ENCODE measurements at places on chromosomes 4 and X.

GRCh38 chr4:48899432-48899749, 7.2 kb downstream of the OCIAD2 start:
- no peak for DNase-seq
- H3K4me1 ChIP-seq, result peaks cover 47% of the 10 kb centered on the region
- H3K36me3 ChIP-seq, result peaks cover 81% of the 10 kb centered on the region
- H3K27ac ChIP-seq, result peak overlapping the region; percentile 44

- H3K27ac ChIP-seq, result peak overlapping the region; percentile 85
- peaks cover 11% of the 10 kb centered on the region for H3K4me1 ChIP-seq
- no peak for DNase-seq
- peaks cover 3% of the 10 kb centered on the region for H3K36me3 ChIP-seq
- no peaks in the 10 kb centered on the region for H3K27me3 ChIP-seq
Measured at GRCh38 chrX:101931136-101931487, 715 bp downstream of the ZMAT1 start.

GRCh38 chrX:133555782-133556458, 140.6 kb upstream of the GPC4 start:
- H3K36me3 ChIP-seq, result no peaks in the 10 kb centered on the region
- no peak overlapping the region for H3K27ac ChIP-seq
- no peaks in the 10 kb centered on the region for H3K4me1 ChIP-seq
- no peak for DNase-seq

GRCh38 chr4:138251938-138252337, 9.8 kb upstream of the SLC7A11 start:
- DNase-seq, result no peak
- H3K4me1 ChIP-seq, result peaks cover 7% of the 10 kb centered on the region
- peaks cover 5% of the 10 kb centered on the region for H3K27me3 ChIP-seq
- H3K36me3 ChIP-seq, result no peaks in the 10 kb centered on the region
- H3K4me3 ChIP-seq, result no peak overlapping the region

DNA sequence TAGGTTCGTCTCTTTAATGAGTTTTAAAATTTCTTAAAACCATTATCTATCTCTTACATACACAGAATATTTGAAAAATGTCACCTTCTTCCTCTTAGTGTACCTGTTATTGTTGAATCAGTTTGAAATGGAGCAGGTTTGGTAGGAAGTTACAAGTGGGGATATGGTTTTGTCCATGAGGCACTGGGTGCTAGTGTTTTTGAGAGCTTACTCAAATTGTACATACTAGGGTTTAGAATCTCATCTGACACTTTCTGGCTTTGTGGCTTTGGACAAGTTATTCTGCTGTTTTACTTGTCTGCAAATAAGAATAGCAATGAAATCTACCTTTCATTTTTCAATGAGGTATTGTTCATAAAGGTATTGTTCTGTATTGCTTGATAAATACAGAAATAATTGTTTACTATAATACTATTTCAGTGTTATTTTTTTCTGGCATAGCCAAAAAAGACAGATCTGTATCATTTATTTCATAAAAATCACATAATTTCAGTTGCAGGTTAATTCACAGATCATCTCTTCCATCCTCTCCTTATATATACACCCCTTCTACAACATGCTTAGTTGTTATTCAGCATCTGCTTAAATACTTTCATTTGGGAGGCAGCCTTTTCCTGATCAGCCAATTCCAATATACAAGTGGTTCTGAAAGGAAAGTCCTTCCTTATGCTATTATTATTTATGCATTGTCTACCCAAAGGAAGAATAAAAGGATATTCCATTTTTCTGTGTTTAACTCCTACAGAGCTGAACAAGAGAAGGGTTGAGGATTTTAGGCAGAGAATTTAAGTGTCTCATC, 13.3 kb downstream of the NCAPG start:
- H3K36me3 ChIP-seq, result peaks cover 66% of the 10 kb centered on the region
- no peak for DNase-seq
- H3K4me1 ChIP-seq, result peaks cover 34% of the 10 kb centered on the region
- no peaks in the 10 kb centered on the region for H3K27me3 ChIP-seq

DNA sequence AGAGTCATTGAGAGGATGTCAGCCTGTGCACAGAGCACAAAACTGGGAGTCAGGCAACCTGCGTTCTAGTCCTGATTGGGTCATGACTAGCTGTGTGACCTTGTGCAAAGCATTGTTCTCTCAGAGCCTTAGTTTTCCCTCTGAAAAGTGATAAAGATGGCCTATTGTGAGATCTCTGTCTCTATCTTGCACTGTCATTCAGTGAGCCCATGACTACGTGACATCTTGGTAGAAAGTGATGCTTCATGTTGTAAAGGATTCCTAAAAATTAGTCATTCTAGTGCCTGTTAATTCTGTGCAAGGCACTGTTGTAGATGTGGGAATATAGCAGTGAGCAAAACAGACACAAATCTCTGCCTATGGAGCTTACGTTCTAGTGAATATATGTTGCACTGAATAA, 2.5 kb downstream of the PGRMC1 start:
- H3K27ac ChIP-seq, result no peak overlapping the region
- DNase-seq, result no peak
- peaks cover 48% of the 10 kb centered on the region for H3K4me1 ChIP-seq
- no peak overlapping the region for H3K4me3 ChIP-seq

DNA sequence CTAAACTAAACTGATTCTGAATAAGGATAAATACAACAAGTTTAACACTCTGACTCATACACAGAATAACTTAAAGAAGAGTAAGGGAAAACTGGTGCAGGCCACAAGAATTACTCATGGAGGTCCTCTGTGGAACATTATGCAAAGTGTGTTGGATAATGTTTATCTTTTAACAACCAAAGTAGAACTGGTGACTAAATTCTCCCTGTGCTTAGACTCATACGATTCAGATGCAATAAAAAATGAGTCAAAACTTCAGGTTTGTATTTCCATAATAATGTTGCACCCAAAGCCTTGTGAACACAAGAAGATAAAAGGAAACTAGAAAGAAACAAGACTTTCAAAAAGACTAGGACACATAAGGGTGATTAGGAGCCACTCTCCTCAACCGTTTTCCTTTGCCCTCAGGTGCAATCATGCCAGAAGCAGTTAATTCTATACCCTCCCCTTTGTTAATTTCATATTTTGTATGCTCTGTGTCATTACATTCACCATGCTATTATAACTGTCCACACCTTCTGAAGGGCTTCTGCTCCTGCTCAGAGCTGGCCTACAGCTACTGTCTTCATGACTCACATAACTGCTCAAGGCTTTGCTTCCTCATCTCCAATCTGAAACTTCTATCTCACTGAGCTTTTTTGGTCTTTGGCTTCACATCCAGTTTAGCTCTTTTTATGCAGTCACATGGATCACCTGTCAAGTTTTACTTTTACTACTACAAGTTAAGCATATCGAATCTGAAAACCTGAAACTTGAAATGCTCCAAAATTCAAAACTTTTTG, 60.2 kb downstream of the KCNIP4 start:
- no peak overlapping the region for H3K27ac ChIP-seq
- no peak overlapping the region for H3K4me3 ChIP-seq

DNA sequence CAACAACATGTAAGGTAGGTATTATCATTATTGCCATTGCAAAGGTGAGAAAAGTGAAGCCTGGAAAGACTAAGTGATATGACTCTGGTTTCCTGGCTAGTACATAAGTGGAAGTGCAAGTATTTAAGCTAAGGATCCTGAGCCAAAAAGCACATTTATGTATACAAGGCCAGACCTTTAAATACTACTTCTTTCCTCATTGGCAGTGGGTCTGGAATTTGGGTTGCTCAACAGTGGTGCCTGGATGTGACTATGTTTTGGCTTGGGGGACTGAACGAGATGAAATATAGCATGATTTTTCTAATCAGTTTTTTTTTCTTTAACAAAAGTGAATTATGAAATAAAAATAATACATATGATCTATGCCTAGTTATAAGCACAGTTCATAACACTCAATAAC, 7.4 kb upstream of the FGF13 start:
- H3K36me3 ChIP-seq, result no peaks in the 10 kb centered on the region
- H3K4me3 ChIP-seq, result no peak overlapping the region
- no peak overlapping the region for H3K27ac ChIP-seq
- H3K4me1 ChIP-seq, result no peaks in the 10 kb centered on the region
- DNase-seq, result no peak

DNA sequence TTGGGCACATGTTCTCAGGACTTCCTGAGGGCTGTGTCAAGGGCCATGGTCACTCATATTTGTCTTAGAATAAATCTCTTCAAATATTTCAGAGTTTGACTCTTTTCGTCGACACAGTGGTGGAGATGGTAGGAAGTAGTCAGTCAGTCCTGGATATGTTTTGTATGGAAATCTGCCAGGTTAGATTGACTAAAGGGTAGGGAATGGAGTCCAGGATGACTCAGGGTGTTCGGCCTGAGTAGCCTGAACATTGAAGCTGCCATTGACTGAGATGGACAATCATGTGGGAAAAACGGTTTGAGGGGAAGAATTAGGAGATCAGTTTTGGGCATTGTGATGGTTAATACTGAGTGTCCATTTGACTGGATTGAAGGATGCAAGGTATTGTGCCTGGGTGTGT, 177.1 kb upstream of the CENPE start:
- H3K4me1 ChIP-seq, result no peaks in the 10 kb centered on the region
- H3K27ac ChIP-seq, result no peak overlapping the region
- no peaks in the 10 kb centered on the region for H3K27me3 ChIP-seq
- no peak overlapping the region for H3K4me3 ChIP-seq
- no peaks in the 10 kb centered on the region for H3K36me3 ChIP-seq

DNA sequence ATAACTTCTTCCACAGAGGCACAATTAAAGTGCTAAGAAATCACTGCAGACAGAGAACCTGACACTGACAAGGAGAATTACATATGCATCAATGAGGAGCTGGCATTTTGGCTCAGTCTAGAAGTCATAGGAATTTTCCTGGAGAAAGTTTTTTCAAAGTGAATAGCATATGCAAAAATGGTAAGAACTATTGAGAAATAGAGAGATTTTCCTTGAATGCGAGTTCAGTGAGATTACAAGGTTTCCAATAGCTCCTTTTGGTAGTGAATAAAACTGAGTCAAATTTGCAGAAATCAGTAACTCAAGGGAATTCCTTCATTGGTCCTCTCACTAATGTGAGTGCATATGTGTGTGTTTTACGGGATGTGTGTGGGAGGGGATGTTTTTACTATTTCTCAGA, 557.5 kb downstream of the PPARGC1A start:
- no peaks in the 10 kb centered on the region for H3K27me3 ChIP-seq
- H3K4me3 ChIP-seq, result no peak overlapping the region
- peaks cover 25% of the 10 kb centered on the region for H3K4me1 ChIP-seq
- H3K27ac ChIP-seq, result no peak overlapping the region
- no peak for DNase-seq

DNA sequence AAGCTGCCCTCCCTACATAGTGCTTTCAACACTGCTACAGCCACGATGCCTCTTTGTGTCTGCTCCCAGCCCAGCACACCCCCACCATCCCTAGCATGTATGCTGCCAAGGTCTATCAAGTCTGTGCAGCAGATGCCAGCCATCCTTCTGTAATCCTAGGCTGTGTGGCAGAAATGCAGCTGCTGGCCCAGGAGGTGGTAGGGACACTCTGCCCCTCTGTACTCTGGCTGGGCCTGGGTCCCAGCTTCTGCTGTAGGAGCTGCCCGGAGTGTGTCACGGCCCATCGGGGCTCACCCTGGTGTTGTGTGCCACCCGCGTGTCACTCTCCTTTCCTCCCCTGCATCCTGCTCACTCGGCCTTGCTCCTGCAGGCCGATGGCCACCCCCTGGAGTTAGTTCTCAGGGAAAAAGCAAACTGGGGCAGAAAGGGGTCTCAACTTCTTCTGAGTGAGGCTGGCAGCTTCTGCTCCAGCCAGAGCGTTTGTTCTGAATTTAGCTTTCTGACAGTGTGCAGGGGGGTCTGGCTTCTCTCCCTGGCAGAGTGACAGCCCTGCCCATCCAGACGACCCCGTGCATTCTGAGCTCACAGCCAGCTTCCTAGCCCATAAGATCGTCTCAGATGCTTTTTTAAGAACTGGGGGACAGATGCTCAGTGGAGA, 22.7 kb downstream of the PSAPL1 start:
- H3K4me1 ChIP-seq, result no peaks in the 10 kb centered on the region
- no peak overlapping the region for H3K27ac ChIP-seq
- DNase-seq, result no peak
- no peak overlapping the region for H3K4me3 ChIP-seq

DNA sequence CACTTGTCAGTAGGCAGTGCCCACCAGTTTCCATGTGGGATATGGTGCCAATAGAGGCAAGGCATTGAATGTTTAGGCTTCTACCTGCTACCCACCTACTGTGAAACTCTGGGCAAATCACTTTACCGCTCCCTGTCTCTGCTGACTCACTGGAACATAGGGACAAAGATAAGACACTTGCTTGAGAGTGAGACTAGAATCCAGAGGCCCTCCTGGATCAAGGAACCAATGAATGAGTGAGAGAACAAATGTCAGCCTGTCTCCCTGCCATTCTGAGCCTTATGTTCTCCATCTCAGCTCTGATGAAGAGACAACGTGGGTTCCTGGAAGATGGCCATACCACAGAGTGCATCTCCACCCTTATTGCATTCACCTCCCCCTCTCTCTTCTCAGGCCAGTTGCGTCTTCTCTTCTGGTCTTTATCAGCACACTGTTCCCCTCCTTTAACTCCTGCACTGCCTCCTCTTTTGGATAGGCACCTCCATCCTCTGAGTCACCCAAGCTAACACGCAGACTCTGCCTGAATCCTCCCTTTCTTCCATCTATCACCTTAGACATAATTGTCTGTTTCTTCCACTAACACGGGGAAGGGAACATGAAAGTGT, 15.4 kb upstream of the PRRG3 start:
- no peak for DNase-seq
- no peak overlapping the region for H3K4me3 ChIP-seq
- peaks cover 7% of the 10 kb centered on the region for H3K4me1 ChIP-seq
- no peaks in the 10 kb centered on the region for H3K36me3 ChIP-seq
- peaks cover 13% of the 10 kb centered on the region for H3K27me3 ChIP-seq

GRCh38 chrX:37961118-37961517, 45.2 kb upstream of the SYTL5 start:
- no peaks in the 10 kb centered on the region for H3K27me3 ChIP-seq
- H3K36me3 ChIP-seq, result no peaks in the 10 kb centered on the region

GRCh38 chr4:18859468-18859867, 837.9 kb upstream of the LCORL start:
- H3K27ac ChIP-seq, result no peak overlapping the region
- H3K36me3 ChIP-seq, result no peaks in the 10 kb centered on the region
- H3K4me1 ChIP-seq, result no peaks in the 10 kb centered on the region
- H3K27me3 ChIP-seq, result no peaks in the 10 kb centered on the region
- no peak for DNase-seq

DNA sequence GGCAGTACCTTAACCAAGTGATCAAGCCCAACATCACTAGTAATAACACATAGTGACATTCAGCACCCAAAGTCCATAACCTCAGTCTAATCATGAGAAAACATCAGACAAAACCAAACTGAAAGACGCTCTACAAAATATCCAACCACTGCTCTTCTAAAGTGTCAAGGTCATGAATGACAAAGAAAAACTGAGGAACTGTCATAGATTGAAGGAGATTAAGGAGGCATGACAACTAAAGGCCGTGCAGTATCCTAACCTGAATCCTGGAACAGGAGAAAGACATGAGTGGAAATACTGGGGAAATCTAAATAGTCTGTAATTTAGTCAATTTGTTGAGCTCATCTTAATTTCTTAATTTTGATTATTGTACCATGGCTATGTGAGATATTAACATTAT, 38.2 kb upstream of the EXOC1L start:
- H3K4me1 ChIP-seq, result no peaks in the 10 kb centered on the region
- no peaks in the 10 kb centered on the region for H3K36me3 ChIP-seq
- H3K27me3 ChIP-seq, result peaks cover 12% of the 10 kb centered on the region
- no peak overlapping the region for H3K4me3 ChIP-seq
- DNase-seq, result no peak
- no peak overlapping the region for H3K27ac ChIP-seq

All from activated CD4-positive, alpha-beta T cell treated with anti-CD3 and anti-CD28 coated beads, Interleukin-2, amount 10 ng/mL, durations not matched to agents 7 days and 5 days (primary cell).